ENCODE measurements at places on chromosomes 2 and 18.

DNA sequence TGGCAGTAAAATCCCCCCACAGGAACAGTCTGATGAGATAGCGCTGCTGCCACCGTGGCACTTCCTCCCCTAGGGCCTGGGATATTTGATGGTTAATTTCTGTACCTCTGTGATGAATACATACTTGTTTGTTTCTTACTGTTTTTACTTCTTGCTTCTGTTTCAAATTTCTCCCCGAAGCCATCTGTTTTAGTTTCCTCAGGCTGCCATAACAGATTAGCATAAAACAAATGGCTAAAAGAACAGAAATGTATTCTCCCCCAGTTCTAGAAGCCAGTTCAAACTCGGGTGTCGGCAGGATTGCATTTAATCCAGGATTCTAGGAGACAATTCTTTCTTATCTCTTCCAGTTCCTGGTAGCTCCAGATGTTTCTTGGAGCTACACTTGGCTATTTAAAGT is 435.9 kb downstream of the DSEL start:
- no peak for DNase-seq

- no peak for DNase-seq
Measured at GRCh38 chr2:162090109-162090508, 16.1 kb upstream of the DPP4 start.

DNA sequence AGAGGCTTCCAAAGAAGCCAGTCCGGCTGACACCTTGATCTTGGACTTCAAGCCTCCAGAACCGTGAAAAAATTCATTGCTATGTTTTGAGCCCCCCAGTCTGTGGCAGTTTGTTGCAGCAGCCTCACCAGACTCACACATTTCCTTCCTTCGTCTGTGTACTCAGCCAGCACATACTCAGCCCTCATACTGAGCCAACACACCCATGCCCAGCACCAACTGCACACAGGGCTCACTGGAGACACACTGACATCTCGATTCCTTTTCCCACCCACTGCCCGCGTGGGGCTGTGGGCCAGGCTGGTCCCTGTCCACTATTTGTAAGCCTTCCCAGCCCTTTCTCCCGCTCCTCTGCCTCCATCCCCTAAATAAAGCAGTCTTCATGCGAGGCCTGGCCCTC is 24.1 kb upstream of the NMUR1 start:
- DNase-seq = no peak

DNA sequence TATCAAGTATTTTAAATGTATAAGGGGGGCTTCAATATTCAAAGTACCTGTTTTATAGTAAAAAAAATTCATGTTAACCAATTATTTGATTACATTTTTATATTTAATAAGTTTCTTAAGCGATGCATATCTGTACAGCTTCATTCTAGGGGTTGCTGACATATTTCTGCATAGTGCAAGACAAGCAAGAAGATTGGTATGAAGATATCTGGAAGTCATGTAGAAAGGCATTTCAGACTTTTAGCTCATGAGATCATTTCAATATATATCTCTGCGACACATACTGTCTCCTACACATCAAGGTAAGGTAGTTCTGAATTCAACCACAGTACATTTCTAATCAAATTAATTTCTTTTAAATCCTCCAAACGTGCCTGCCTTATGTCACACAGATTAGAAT is 73.1 kb downstream of the MEMO1 start:
- no peak for DNase-seq

GRCh38 chr2:26864226-26864625 is 16.3 kb downstream of the DPYSL5 start:
- no peak for DNase-seq

DNA sequence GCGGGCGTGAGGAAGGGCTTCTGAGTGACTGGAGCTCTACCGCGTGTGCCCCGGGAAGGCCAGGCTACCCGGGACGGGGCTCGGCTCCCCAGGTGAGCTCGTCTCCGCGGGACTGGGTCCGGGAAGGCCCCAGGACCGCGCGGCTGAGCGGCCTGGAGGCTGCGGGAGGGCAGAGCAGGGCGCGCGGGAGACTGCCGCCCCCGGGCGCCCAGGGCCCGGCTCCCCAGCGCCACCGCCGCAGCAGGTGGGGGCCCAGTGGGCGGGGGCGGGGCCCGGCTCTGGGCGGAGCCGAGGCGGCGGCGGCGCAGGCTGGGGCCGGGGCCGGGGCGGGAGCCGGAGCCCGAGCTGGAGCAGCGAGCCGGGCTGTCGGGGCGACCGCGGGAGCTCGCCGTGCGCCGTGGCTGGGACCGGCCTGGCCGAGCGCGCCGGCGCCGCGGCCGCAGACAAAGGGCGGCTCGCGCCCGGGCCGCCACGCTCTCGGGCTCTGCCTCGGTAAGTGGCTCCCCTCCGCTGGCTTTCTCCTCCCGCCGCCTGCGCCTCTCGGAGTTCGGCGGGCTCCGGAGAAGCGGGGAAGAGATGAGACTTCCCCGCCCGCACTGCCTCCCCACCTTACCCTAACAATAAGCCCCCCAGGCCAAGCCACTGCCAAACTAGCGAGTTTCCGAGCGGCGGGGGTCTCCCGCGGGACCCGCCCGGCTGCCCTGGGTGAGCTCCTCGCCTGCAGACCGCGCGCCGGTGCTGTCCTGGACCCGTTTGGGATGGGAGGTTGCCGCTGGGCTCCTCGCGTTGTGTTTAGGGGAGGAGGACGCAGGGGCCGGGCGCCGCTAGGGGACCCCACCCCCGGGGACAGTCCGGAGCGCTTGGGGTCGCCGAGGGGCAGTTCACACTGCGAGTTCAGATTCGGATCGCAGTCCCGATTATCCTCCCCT is at the start of gene MAPK4:
Gene MAPK4, plus strand, starts transcription at position 336 of the 929 bp plus-strand sequence. CDS start 103,872 bp downstream, outside the sequence.
- peak; percentile 16 for DNase-seq

DNA sequence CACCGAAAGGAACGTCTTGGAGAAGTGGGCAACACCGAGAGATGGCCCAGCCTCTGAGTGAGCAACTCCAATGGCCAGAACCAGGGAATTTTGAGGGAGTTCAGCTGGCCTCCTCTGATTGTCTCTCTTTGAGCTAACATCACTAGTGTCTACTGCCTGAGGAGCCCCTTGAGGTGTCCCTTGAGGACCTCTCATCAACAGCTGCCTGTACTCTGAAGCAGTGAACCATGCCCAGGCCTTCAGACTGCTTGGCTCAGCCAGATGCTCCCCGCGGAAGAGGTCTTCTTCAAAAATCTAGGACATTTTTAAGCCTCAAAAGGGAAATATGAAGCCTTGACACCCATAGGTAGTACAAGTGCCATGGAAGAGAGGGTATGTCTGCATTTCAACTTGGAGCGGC is 430.4 kb downstream of the TXNL1 start:
- no peak for DNase-seq

DNA sequence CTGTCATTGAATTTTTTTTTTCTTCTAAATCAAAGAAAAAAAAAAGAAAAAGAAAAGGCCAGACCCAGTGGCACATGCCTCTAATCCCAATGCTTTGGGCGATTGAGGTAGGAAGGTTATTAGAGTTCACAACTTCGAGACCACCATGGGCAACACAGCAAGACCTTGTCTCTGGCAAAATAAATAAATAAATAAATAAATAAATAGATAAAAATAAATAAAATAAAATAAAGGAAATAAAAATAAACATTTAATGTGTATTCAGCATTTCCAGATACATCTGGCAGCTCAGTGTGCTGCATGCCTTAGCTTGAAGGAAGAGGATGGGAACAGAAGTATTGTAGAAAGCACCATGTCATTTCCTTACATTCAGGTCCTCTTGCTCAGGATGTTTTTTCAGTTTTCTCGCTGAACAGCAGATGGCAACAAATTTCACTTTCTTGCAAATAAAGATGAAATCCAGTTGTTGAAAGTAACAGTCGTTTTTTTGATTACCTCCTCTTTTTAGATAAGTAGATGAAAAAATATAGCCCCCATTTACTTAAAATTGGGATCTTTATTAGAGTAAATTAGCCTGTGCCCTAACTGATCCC is 25.7 kb upstream of the FAM178B start:
- DNase-seq = peak; percentile 53

DNA sequence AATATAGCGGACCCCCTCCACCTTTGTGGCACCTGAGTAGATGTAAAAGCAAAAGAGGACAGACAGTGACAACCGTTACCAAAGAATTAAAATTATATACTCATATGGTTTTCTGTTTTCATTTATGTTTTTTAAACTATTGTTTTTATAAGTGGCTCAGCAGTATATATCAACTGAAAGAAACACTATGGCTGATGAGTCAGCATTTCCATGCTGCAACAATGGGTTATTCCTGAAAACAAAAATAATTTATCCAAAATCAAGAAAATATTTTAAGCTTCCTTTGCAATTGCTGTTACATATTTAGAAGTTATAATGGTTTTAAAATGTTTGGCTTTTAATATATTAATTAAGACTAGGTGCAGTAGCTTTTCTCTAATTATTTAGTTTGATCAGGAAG is 17.7 kb downstream of the MRPS9 start:
- no peak for DNase-seq

GRCh38 chr2:236951830-236952475 is 133.7 kb upstream of the COPS8 start:
- no peak for DNase-seq

- no peak for DNase-seq
Measured at GRCh38 chr18:67651438-67651837, 134.9 kb upstream of the DSEL start.

DNA sequence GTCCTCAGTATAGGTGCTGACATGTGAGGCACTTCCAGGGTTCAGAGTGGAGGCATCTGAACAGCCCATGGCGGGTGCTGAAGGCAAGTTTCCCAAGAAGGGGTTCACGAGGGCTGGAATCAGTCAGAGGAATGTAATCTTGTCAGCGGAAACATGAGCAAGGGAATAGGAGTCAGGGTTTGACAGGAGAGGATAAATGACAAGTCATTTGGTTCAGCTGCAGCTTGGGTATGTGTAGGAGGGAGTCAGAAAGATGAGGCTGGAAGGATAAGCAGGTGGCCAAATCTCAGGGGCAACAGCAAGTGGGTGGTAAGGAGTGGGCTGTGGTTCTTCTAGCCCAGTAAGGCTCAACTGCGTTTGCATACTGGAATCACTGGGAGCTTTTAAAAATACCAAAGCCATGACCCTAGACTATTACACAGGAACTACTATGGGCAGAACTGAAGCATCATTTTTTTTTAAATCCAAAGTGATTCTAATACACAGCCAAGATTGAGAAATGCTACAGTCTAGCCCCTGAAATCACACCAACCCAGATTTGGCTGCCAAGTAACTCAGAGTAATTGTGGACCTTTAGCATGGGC is 41.8 kb upstream of the NAB1 start:
- no peak for DNase-seq

DNA sequence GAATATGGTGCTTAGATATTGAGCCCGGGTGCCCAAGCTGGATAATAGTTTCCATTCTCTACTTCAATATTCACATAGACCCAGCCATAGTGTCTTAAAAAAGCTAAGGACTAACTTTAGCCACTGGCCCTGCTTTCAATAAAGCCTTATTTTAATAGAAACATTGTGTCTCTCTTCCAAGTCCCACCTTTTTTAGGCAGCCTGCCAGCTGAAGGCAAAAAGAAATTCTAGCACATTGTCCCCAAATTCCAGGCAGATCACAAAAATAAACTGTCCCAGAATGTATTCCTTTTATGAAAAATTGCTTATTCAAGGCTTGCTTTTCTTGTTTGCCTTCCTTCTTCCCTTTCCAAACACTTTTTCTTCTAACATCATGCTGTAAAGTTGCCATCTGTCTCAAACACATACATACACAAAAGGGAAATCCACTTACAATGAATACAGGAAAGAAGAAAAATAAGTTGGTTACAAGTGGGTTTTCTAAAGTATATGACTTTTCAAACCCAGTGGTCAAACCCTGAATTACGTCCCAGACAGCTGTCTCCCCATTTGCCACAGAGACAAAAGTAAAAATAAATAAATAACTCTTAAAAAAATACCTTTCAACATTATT is 778.5 kb downstream of the BCL11A start:
- no peak for DNase-seq

- DNase-seq = no peak
Measured at GRCh38 chr2:121211251-121211650, 73.8 kb downstream of the TFCP2L1 start.

- no peak for DNase-seq
Measured at GRCh38 chr2:98012561-98012991, 16.8 kb upstream of the TMEM131 start.

DNA sequence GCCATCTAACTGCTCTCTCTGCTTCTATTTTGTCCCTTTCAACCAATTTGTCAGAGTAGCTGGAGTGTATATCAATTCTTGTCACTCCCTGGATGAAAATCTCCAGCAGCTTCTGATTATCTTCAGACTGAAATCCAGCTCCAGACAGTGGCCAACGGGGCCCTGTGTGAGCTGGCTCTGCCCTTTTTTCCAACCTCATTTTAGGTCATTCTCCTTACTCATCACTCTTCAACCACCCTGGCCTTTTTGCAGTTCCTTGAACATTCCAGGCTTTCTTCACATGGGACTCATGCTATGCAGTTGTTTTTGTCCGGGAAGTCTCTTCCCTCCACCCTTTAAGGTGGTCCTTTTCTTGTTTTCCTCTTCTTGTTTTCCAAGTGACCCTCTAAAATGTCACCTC is 15.4 kb upstream of the FAP start:
- DNase-seq = no peak

All from mammary epithelial cell (primary cell).